ENCODE measurements at places on chromosomes 1 and 21.

GRCh38 chr1:19462781-19463503 is 22.4 kb downstream of the CAPZB start:
- no peak for DNase-seq

- DNase-seq, result no peak
Measured at GRCh38 chr1:218255090-218255489, 30.0 kb upstream of the RRP15 start.

GRCh38 chr1:26537951-26538352 is 8.4 kb downstream of the RPS6KA1 start:
- DNase-seq, result no peak

DNA sequence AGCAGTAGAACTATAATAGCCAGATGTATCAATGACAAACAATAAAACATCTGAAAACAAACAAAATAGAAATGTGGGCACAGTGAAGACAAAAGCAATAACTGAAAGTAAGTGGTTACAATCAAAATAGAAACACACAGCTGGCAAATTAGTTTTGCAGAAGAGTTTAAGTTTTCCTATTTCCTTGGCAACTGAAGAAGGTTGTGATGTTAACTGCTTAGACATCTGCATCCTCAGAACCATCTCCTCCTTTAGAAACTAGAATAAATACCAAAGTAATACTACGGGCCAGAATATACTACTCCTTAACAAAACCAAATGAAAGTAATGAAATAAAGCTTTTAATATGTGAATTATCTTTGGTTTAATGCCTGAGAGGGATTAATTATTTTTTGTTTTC is 605.5 kb downstream of the LTN1 start:
- DNase-seq, result peak; percentile 24

GRCh38 chr1:209398313-209398991 is 185.1 kb upstream of the CAMK1G start:
- peak; percentile 79 for DNase-seq

DNA sequence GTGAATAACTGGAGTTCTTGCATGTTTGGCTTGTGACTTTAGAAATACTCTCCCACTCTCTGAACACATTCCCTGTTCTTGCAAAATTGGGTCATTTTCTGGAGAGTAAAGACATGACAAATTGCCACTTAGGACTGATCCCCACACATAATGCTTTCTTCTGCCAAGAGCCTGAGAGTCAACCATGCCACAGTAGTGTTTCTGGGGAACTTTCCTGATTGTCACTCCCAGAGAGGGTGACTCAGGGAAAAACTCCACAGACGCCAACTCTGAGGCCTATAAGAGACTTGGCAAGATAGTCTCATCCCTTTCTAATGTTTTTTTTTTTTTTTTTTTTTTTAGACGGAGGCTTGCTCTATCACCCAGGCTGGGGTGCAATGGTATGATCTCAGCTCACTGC is 157.8 kb downstream of the ATG4C start:
- no peak for DNase-seq

GRCh38 chr1:228475812-228476211 is 11.4 kb upstream of the RNF187 start:
- no peak for DNase-seq

DNA sequence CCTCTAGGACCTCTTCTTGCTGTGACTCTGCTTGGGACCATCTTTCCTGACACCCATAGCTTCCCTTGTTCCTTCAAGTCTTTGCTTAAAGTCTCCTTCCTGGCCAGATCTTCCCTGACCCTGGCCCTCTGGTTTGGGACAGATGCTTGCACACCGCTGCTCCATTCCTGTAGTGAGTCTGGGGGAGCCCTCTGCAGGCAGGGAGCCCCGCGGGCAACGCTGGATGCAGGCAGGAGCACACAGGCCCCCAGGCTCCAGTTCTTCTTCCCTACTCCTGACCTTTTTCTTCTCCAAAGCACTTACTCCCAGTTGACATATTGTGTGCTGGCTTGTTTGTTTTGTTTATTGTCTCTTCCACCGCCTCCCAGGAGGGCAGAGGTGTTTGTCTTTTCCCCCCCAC is 413.4 kb downstream of the CAMTA1 start:
- DNase-seq, result no peak

- DNase-seq, result peak; percentile 85
Measured at GRCh38 chr1:156295391-156295947, at the start of gene GLMP. GLMP (minus strand) TSS chr1:156295679; CDS start chr1:156295645, 34 bp downstream.

GRCh38 chr1:60428127-60428526 is 354.6 kb upstream of the C1orf87 start:
- peak; percentile 25 for DNase-seq

DNA sequence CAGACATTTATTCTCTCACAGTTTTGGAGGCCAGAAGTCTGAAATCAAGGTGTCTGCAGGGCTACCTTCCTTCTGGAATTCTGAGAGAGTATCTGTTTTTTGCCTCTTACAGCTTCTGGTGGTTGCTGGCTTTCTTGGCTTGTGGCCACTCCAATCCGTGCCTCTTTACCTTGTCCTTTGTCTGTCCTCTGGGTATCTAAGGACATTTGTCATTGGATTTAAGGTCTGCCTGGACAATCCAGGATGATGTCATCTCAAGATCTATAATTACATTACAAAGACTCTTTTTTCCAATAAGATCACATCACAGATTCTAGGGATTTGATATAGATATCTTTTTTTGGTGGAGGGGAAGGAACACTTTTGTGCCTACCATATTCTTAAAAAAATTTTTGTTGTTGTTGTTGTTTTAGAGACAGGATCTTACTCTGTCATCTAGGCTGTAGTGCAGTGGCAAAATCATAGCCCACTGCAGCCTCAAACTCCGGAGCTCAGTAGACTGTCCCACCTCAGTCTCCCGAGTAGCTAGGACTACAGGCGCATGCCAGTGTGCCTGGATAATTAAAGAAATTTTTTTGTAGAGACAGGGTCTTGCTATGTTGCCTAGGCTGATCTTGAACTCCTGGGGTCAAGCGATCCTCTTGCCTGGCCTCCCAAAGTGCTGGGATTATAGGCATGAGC is 61.9 kb downstream of the XPR1 start:
- no peak for DNase-seq

GRCh38 chr1:116712510-116712909 is 41.7 kb upstream of the CD2 start:
- DNase-seq, result no peak

DNA sequence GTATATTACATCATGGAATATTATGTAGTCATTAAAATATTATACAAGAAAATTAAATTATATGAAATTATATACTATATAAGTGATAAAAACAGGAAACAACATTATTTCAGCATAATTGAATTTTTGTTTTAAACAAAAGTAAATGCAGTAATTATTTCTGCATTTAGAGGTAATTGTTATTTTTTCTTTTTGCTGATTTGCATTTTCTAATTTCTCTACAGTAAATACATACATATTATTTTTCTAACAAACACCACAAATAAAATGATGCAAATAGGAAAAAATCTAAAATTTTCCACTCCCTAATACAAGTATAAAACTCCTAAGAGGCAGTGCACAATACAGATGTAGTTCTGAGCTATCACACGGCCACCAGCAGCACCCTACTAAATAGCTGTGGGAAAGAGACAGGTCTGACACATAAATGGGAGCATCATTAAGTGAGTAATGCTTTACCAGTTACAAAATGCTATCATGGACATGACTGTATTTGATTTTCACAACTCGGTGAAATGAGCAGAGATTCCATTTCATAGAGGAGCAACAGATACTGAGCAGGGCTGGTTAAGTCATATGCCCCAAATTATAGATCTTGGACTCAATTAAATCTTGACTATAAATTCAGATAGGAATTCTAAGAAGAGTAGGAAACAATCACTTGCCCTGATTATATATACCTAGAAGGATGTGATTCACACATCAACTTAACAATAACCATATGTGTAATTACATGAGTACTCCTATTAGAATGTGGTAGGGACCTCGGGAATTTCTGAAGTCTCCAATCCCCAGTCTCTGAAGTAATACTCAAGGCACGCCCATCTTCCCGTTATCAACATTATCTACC is 49.0 kb downstream of the NRIP1 start:
- DNase-seq, result no peak

GRCh38 chr1:225655509-225656258 is 2.8 kb upstream of the ENAH start:
- DNase-seq, result peak; percentile 96

- DNase-seq, result peak; percentile 97
Measured at GRCh38 chr1:114716304-114717170, at the start of gene NRAS. NRAS (minus strand) TSS chr1:114716771; CDS start chr1:114716160, 611 bp downstream.

DNA sequence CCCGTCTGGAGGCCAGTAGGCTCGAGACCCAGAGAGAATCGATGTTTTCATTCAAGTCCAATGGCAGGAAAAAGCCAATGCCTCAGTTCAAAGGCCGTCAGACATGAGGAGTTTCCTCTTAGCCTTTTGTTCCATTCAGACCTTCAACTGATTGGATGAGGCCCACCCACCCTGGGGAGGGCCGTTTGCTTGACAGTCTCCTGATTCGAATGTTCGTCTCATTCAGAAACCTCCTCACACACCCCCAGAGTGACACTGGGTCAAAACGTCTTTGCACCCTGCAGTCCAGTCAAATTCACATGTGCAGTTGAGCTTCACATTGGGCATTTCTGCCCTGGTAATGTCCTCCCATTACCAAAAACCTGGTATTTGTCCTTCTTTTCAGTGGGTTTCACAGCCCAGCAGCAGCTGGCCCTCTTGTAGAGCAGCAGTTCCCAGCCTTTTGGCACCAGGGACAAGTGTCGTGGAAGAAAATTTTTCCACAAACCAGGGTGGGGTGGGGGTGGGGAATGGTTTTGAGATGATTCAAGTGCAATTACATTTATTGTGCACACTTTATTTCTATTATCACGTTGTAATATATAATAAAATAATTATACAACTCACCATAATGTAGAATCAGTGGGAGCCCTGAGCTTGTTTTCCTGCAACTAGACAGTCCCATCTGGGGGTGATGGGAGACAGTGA is 40.1 kb downstream of the RSPH1 start:
- DNase-seq, result no peak

GRCh38 chr1:220705782-220706181 is 15.6 kb downstream of the C1orf115 start:
- DNase-seq, result no peak

- no peak for DNase-seq
Measured at GRCh38 chr1:182339684-182340083, 51.9 kb downstream of the GLUL start.

- DNase-seq, result no peak
Measured at GRCh38 chr1:229091721-229092136, 179.2 kb upstream of the RAB4A start.

- no peak for DNase-seq
Measured at GRCh38 chr1:165858364-165858823, 31.0 kb downstream of the UCK2 start.

DNA sequence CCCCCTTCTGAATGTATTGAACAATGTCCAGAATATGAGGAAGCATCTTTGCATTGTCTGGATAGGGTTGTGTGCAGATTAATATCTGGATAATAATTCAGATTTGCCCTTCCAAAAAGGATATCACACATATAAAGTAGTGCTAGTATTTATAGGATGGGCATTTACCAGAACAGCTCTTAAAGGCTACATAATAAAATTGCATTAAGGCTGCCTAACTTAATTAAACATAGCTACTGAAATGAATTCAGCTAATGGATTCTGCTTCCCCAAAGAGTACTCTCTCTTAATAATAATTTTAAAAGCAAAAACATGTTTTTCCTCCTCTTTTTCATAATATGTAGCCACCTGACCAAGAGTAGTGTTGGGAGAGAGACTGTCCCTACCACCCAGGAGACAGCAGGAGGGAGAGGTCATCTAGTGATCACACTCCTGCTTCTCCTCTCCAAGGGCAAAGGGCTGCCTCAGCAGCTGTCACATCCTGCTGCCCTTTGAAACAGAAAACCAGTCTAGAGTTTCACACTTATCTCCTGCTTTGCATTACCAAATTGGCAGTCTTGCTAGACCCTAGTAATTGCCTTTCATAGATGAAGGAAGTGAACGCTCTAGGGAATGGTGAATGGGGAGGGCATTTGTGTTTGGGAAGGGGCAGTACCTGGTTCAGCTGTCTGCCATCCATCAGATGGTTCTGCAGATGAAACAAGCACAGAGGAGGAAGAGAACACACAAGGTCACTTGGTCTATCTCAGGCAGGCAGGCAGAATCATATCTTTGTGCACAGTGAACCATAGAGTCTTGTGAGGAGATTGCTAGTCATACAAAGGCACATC is 29.3 kb upstream of the DDAH1 start:
- peak; percentile 54 for DNase-seq
